SK-N-SH treated with all-trans-retinoic acid at 6 μM for 48 hours (cell line): ENCODE measurements at places on chromosomes 12 and 14.

- no peak for ATAC-seq
These were observed 437.7 kb upstream of the FAR2 start for GRCh38 chr12:28711421-28711820.

DNA sequence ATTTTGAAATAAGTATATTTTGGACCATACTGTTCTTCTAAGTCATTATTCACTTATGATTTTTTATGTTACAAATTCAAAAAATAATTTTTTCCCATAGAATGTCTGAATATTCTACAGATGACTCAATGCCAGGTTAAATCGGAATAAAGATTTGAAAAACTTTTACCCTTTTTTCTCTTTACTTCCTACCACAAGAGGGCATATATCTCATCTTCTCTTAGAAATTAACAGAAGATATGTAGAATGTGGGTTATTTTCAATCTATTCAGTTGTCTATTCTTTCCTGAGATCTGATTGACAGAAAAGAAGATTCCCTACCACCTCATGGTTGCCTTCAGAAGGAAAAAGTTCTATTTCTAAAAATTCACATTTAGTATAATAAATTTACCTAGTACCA, 53.0 kb upstream of the KITLG start:
- no peak for ATAC-seq

DNA sequence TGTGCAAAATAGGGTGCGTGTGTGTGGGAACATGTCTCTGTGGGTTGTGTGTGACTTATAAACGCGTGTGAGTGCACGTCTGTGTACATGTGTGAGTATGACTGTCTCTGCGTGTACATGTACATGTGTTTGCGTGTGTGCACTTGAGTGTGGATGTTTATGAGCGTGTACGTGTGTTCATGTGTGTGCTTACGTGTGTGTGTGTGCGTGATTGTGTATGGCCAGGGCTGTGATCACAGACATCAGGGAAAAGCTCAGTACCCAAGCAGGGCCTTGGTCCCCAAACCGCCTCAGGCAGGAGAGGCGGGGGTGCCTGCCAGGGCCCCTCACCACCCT, 326.3 kb upstream of the DIO3 start:
- no peak for ATAC-seq

DNA sequence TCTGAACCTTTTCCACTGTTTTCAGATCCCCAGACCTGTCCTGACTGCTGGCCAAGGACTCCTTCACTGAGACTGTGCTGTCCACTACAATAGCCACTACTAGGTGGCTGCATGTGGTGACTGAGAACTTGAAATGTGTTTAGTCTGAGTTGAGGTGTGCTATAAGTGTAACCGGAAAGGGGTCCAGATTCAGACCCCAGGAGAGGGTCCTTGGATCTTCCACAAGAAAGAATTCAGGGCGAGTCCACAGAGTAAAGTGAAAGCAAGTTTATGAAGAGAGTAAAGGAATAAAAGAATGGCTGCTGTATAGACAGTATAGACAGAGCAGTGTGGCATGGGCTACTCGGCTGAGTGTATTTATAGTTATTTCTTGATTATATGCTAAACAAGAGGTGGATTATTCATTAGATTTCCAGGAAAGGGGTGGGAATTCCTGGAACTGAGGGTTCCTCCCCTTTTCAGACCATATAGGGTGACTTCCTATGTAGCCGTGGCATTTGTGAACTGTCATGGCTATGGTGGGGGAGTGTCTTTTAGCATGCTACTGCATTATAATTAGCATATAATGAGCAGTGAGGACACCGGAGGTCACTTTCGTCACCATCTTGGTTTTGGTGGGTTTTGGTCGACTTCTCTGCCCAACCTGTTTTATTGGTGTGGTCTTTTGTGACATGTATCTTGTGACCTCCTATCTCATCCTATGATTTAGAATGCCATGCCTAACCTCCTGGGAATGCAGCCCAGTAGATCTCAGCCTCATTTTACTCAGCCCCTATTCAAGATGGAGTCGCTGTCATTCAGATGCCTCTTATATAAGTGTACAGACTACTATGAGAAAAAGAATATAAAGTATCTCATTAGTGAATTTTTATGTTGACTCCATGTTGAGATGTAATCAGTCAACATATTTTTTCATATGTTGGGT, 70.0 kb upstream of the SRSF5 start:
- peak; percentile 20; the same call in 1 of the 3 replicates for ATAC-seq

DNA sequence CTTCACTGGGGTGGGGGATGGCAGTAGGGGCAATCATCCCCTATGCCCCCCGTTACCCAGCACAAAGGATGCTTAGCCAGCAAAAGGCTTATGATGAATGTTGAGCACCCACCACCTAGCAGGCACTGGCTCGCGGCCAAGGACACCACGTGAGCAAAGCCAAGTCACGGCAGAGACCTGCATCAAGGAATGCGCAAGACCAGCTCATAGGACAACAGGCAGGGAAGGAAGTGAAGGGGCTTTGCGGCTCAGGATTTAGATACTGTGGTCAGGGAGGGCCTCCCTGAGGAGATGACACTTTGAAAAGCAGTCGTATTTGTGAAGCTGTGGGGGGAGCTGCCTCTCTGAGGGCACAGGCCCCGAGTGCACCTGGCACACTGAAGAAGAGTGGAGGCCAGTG, 32.8 kb downstream of the SH2B3 start:
- peak; percentile 7 for ATAC-seq

GRCh38 chr12:130936561-130936960, 17.1 kb upstream of the ADGRD1 start:
- ATAC-seq, result no peak

GRCh38 chr14:106442857-106443256, 916.5 kb downstream of the TMEM121 start:
- ATAC-seq, result no peak

DNA sequence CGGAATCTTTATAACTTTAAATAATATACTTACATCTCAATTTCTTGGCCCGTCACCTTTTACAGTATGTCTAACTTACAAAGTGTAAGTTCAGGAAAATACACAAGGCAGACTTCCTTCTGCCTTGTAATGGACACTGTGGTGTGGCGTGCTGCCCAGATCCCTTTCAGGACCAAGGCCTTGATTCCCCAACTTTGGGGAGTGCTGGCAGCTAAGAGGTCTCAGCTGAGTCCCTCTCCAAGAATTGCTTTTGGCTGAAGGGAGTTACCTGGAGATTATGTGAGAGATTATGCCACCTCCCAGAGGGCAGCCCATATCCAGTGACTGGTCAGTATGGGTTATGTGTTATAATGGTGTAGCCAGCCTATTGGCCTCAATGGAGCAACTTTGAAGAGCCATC, 21.2 kb upstream of the BATF start:
- ATAC-seq, result no peak

GRCh38 chr12:57127101-57127725, 1.1 kb upstream of the LRP1 start:
- ATAC-seq, result peak; percentile 48

DNA sequence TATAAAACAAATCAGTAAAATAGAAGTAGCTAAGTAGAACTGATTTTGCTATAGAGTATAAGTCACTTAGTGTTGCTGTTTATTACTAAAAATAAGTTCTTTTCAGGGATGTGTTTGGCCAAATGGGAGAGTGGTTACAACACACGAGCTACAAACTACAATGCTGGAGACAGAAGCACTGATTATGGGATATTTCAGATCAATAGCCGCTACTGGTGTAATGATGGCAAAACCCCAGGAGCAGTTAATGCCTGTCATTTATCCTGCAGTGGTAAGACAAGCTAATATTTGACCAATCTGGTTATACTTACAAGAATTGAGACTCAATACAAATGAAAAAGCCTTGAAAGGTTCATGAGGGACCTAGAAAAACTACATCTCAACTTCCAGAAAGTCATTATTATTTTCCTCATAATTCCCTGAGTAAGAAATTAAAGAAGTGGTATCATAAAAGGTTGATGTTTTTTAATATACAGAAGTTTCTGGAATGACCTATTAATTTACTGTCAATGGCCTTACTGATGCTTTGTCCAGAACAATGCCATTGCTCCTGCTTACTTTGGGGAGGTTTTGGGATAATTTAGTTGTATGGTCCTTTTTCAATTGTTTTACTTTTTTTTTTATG, 1.9 kb downstream of the LYZ start:
- no peak for ATAC-seq

DNA sequence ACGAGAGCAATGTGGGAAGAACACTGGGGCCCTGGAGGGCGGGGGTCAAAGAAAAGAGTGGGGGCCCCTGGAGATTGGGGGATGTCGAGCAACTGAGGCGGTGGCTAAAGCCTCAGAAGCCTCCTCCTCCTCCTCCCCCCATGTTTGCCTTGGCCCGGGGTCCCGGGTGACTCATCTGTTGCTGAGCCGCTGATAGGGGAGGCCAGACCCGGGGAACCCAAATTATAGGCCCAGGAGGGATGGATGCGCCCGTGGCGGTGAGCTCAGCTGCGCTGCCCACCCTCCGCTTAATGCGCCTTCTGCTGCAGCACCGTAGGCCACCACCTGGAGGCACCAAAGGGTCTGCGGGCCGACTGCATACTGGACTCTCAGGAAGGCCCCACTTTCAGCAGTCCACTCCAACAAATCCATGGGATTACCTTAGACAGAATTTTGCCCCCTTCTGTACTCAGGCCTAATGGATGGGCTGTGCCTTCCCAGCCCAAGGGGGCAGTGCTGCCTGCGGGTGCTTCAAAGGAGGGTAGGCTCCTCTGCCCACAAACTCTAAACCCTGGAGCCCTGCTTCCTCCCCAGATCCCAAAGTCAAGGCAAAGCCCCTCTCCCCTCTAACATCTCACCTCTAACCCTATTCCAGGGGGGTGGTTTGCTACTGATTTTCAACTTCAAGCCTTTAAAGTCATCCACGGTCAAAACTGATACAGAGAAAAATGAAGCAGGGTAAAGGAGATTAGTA, 2.6 kb upstream of the WNT10B start:
- peak; percentile 69 for ATAC-seq

DNA sequence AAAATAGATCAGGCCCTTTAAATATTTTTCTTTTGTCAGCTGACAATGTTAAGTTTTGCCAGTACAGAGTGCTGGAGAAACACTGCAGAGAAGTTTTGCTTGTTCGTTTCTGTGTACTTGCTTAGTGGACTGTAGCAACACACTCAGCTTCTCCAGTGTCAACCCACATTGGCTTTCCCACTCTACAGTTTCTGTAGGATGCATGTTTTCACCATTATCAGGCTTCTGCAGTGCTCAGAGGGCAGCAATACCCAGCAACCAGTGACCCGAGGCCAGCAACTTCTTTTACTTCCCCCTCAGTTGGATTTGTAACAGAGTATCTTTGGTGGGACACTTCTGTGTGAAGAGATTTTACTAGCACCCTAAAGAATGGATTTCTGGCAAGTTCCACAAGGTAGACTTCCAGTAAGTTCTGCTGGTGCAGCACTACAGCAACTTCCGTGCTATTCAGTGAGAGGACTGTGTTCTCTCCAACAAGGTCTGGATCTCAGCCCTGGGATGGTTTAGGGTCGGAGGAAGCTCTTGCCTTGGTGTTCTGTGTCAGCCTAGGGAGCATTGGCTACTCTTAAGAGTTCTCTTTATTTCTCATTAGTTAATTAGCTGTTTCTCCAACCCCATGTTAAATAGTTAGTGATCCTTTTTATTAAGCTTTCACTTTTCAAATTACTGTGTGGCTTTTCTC, 70.4 kb downstream of the FUT8 start:
- ATAC-seq, result no peak

- no peak for ATAC-seq
These were observed 17.1 kb upstream of the DLK1 start for GRCh38 chr14:100709289-100710284.

- ATAC-seq, result no peak
These were observed 1340.9 kb upstream of the TMEM132C start for GRCh38 chr12:126926023-126926594.

- ATAC-seq, result no peak
These were observed 171.4 kb downstream of the CRADD start for GRCh38 chr12:93848523-93849101.

- ATAC-seq, result no peak
These were observed 111.8 kb upstream of the DIO2 start for GRCh38 chr14:80323038-80323665.

GRCh38 chr12:57803319-57803893, 15.1 kb downstream of the AVIL start:
- ATAC-seq, result peak; percentile 87

DNA sequence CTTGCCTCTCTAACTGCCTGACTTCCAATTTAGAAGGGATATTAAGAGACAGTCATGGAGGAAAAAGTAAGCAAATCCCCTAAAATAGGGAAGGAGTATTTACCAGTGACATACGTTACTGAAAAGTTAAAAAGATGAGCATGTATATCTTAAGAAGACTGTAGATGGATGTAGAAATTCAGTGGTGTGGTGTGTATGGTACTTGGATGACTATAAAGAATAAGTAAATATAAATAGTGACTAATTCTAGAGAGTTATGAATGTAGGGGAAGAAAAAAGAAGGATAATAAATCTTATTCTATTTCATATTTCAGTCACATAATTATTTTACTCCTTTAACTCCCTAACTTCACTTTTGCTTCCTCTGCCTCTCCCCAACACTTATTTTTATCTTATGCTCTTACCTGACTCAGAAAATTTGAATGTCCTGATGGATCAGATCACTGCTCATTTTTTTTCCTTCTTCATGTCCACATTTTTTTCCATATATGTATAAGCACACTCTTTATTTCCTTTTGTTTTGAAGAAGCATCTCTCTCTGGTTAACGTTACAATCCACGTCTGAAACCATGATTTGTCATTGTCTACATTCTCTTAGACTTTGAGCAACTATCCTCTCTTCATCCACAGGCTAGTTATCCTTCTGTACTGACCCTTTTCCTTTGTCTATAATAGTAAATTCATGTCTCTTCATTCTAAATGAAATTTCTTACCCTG, 422.7 kb upstream of the SYT1 start:
- ATAC-seq, result peak; percentile 66

GRCh38 chr14:55381561-55381960, 30.1 kb downstream of the ATG14 start:
- no peak for ATAC-seq

DNA sequence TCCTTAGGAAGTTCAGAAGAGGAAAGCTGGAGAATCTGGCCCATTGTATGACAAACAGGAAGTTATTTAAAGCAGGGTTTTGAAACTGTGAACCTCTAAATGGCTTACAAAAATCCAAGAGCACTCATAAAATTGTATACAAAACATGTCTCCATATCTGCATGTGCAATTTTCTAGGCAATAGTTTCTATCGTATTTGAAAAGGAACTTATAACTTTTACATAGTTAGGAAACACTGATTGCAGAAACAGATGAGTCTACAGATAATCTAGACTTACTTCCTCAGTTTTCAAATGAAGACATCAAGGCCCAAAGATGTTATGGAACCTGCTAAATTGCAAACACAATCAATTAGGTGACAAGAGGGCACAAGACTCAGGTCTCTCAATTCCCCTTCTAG, 53.3 kb upstream of the ETV6 start:
- no peak for ATAC-seq

- ATAC-seq, result no peak
These were observed 1387.5 kb downstream of the LRFN5 start for GRCh38 chr14:42994051-42994736.

DNA sequence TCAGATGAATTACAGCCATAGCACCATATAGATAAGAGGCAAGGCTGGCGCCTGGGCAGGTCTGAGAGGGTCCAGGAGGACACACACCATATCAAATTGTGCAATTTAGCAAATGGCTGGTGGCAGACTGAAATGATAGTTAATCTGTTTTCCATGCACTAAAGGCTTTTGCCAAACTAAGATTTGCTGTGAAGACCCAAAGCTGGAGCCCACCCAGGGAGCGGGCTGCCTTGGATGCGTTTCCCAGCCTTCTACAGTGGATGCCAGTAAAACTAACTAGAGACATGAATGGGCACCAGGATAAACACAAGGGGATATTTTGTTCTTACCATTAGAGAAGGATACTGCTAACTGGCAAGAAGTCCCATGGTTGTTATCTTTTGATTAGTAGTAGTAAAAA, 475.1 kb downstream of the DPF3 start:
- ATAC-seq, result no peak
